ENCODE measurements at places on chromosomes 1 and 21.

DNA sequence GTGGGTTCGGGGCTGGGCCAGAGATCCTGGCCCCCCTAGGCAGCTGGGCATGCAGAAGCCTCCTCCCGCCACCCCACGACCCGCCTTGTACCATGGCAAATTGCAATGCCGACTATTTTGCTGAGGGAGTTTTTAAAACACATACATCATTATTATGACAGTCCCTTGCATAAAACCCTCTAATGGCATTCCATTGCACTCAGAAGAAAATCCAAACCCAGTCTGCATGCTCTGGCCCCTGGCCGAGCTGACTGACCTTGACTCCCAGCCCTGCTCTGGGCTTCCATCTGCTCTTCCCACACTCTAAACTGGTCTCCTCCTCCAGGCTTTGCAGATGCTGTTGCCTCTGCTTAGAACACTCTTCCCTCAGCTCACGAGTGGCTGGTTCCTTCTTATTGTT is 28.0 kb downstream of the PADI2 start:
- DNase-seq: no peak

DNA sequence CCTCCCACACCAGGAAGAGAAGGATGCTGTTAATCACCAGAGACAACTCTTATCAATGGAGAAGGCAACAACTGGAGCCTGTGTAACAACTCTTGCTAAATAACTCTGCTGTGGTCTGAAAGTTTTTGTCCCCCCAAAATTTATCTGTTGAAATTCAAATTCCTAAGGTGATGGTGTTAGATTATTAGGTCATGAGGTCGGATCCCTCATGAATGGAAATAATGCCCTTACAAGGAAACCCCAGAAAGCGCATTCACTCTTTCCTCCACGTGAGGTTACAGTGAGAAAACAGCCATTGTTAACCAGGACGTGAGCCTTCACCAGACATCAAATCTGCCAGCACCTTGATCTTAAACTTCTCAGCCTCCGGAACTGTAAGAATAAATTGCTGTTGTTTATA is 141.9 kb upstream of the CXADR start:
- no peak for DNase-seq

DNA sequence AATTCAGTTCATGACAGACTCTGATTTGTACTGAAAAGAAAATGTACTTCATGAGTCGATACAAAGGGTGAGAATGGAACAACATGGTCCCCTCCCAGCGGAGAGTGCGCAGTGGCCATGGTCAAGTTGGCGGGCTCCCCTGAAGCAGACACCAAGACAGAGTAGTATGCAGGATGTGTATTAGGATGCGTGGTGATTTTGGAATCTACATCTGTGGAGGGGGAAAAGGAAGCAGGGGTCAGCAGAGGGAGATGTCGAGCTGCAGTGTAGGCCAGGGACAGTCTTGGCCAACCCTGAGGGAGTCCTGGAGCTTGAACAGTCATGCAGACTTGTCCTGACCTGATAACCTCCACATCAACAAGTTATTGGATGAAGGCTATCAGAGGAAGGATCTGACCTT is 481.0 kb downstream of the OMA1 start:
- DNase-seq: no peak

DNA sequence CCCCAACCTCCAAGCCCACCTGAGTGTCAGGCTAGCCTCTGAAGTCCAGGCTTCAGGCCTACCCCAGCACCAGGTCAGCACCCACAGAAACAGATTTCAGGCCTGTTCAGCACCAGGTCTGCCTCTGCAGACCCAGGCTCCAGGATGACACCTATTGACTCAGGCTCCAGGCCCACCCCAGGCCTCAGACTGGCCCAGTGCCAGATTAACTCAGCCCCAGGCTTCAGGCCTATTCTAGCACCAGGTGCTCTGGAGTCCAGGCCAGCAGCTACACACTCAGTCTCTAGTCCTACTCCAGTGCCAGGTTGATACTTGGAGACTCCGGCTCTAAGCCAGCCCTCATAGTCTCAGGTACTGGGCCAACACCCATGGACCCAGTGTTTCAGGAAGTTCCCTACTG is 541.7 kb upstream of the PBX1 start:
- DNase-seq: no peak

DNA sequence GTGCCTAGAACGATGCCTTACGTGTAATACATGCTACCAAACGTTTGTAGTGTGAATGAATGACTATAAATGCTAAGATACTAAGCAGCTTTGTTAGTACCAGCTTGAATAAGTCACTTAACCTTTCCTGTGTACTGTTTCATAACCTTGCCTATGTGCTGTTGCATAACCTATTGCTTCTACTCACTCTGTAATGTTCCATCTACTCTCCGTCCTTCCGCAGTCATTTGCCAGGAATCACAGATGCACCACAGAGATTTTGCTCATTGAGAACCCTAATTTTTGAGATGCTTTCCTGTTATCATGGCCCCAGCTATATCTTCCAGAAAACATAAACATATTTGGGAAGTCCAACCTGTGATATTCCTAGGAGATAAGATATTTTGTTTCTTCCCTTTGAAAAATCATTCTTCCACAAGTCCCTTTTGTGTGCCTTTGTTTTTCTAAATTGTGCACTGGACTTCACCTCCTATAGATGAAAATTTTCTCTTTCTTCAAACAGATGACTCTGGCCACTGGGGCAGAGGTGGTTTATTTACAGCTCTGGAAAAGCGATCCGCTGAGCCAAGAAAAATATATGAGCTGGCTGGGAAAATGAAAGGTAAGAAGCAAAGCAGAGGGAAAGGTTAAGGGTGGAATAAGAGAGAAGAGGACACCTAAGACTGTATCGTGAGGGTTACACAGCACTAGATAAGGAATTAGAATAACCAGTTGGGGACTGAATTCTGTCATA is 44.8 kb downstream of the CHD1L start:
- DNase-seq: no peak

- DNase-seq: peak; percentile 45
Observed at GRCh38 chr1:241551759-241552638, 19.8 kb downstream of the KMO start.

GRCh38 chr1:203629507-203630082 is 3.0 kb downstream of the ATP2B4 start:
- peak; percentile 69 for DNase-seq

- no peak for DNase-seq
Observed at GRCh38 chr1:223308136-223308535, 55.8 kb downstream of the SUSD4 start.

Data from stimulated activated CD4-positive, alpha-beta T cell treated with anti-CD3 and anti-CD28 coated beads, Interleukin-12 subunit alpha, Interleukin-12 subunit beta, amount 100 ng/mL, for 24 hours (primary cell).